Astrocyte of the spinal cord (primary cell): ENCODE measurements at places on chromosomes 12 and 14.
A peak's percentile ranks its signal among the peaks of the same experiment; 100 is the strongest.

DNA sequence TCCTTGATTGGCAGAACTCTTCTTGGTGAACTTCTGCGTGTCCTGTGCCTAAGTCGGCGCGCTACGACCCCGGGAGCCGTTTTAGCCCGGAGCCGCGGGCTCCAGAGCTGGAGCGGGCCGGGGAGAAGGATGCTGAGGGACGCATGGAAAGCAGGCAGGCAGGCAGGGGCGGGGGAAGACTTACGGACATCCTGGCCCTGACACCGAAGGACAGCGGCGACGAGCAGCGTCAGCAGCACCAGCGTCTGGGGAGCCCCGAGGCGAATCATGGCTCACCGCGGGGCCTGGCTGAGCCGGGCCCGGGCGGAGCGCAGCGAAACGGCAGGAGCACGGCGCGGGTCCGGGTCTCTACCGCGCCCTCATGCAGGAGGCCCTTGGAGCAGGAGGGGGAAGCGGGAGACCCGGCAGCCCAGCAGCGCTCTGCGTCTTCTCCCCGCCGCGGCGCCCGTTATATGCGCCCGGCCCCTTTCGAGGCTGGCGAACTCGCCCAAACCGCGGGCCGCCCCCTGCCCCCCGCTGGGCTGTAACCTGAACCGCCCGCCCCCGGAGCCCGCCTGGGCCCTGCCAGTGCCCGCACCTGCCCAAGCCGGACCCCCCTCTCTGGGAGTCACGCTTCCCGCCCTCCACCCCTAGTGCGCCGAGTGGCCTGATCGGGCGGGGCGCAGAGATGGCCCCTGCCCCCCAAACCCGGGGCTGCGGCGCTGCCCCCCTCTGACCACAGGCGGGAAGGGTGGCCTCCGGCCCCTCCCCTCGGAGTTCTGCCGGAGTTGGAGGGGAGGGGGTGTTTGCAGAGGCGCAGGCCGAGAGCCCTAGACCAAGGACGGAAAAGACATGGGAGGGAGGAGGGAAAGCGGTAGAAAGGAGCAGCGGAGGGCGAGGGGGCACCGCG lies at the start of gene COL2A1:
COL2A1 (minus strand) TSS at position 424 of the 889 bp plus-strand sequence; CDS start at position 269, 155 bp downstream.
- DNase-seq: peak; percentile 12

DNA sequence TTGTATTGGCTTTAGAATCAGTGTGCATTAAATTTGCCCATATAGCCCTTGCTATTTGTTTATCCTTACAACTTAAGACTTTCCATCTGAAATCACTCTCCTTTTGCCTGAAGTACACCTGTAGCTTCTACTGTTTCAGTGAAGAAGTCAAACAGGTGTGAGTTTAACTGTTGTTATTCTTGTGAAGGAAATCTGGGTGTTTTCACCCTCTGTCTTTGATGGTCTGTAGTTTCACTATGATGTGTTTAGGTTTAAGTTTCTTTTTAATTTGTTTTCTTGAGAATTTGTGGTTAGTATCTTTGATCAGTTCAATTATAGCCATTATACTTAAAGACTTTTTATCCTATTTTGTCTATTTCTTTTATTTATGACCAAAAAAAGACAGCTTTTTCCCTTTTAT lies 68.9 kb upstream of the BBS10 start:
- no peak for DNase-seq

DNA sequence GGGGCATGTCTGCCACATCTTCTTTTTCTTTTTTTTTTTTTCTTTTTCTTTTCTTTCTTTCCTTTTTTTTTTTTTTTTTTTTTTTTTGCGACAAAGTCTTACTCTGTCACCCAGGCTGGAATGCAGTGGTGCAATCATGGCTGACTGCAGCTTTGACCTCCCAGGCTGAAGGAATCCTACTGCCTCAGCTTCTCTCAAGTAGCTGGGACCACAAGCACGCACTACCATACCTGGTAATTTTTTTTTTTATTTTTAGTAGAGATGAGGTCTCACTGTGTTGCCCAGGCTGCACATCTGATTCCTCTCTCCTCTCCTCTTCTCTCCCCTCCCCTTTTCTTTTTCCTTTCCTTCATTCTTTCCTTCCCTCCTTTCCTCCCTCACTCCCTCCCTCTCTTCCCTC lies 18.5 kb downstream of the SLC15A5 start:
- no peak for DNase-seq

DNA sequence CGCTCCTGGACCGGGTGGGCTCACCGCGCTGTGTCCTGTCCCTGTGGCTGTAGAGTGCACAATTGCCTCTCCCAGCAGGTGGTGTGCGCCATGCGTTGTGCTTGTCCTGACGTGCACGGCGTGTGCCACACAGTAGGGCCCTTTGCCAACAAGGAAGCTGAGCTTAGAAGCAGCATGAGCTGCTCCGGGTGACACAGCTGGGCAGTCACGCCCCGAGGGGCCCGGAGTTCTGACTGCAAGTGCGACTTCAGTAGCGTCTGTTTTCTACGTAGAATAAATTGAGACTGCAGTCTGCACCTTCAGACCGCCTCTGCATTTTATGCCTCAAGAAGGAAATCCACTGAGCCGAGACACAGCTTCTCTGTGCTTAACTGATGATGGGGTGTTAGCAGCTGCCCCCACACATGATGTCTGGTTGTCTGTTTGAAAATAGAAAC lies 81.6 kb downstream of the ADGRD1 start:
- DNase-seq: no peak

GRCh38 chr12:98408681-98409080 lies 106.7 kb upstream of the TMPO start:
- no peak for DNase-seq
